Stimulated activated CD4-positive, alpha-beta T cell treated with anti-CD3 and anti-CD28 coated beads, Interleukin-1b, Interleukin-23, amount 100 ng/mL, for 24 hours (primary cell): ENCODE measurements at places on chromosomes 3 and 15.

DNA sequence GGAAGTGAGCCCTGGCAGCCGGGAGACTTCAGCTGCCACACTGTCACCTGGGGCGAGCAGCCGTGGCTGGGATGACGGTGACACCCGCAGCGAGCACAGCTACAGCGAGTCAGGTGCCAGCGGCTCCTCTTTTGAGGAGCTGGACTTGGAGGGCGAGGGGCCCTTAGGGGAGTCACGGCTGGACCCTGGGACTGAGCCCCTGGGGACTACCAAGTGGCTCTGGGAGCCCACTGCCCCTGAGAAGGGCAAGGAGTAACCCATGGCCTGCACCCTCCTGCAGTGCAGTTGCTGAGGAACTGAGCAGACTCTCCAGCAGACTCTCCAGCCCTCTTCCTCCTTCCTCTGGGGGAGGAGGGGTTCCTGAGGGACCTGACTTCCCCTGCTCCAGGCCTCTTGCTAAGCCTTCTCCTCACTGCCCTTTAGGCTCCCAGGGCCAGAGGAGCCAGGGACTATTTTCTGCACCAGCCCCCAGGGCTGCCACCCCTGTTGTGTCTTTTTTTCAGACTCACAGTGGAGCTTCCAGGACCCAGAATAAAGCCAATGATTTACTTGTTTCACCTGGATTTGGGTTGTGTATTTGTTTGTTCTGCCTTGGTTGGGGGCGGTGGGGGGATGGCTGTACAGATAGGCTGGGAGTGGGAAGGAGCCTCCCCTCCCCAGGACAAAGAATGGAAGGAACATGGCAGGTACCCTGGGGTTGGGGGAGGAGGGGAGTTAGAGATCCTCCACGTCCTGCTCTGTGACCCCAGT, 2.9 kb upstream of the GRM2 start:
- DNase-seq, result no peak

GRCh38 chr3:75180945-75181298, 483.2 kb upstream of the FRG2C start:
- no peak for DNase-seq

DNA sequence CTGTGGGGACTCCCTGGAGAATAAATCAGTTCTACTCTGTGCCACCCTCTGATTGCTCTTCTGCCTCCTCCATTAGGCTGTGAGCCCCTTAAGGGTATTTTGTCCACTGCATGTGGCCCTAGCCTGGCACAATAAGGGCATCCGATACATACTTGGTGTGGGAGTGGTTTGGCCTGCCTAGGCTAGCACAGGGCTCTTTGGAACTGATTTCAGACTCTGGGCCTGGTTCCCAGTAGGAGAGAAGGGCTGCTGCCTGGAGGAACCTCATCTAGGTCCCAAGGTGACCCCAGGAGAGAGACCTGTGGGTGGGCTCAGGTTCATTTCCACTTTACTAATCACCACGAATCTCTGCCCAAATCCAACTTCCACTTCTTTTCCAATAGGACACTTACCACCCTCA, 5.3 kb upstream of the CTDSPL start:
- DNase-seq, result no peak

- no peak for DNase-seq
Observed at GRCh38 chr15:67201136-67201535, 53.3 kb downstream of the AAGAB start.

DNA sequence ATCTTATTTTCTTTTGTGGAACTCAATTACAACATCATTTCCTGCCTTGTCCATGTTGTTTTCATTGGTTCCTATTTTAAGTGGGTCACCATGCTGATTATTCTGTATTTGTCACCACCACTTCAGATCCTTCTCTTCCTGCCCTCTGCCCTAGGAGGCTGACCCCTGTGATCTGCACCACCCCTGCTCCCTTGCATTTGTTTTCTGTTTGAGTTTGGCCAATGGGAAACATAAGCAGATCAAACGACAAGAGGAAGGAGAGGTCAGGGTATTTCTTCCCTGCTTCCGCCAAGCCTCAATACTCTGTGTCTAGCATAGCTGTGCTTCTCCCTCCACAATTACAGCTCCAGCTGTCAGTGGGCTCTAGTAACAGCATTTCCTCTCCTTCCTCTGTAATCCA, 71.6 kb downstream of the IMPG2 start:
- no peak for DNase-seq

DNA sequence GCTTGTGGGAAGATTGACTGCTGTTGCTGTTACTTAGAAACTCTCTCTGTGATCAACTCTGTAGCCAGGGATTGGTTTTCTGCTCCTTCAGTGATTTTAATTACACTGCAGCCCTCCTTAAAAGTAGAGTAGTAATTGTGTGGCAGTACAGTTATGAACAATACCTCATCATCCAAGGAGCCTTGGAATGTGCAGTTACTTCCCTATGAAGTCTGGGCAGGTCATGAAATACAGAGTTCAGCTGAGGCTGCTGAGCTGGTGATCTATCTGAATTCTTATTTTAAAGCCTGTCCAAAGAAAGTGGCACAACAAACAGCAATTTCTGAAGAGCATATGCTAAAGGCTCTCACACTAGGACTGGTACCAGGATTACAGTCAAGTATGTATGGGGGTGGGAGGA, 37.4 kb upstream of the MRPL3 start:
- DNase-seq, result no peak

DNA sequence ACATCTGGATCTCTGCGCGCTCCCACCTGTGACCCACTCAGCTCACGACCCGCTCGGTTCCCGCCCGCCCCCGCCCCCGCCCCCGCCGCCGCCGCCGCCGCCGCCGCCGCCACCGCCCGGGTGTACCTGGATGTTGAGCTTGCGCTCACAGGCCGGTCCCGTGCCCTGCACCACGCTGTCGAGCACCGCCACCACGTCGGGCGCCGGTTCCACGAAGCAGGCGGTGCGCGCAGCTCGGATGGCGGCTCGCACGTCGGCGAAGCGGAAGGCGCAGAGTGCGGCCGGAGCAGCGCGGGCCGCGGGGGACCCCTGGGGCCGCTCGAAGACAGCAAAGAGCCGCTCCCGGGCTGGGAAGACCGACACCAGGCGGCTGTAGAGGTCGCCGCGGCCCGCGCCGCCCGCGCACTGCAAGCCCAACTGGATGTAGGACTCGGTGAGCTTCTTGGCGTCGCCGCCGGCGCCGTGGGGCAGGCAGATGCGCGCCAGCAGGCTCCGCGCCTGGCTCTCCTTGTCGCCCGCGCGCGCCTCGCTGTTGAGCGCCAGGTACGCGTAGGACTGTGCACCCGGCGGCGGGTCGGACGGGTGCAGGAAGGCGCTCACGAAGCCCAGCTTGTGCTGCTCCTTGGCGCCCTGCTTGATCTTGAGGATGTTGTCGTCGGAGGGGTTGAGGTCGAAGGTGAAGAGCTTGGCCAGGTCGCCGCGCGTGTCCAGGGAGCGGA, 1.1 kb downstream of the PLXND1 start:
- DNase-seq, result no peak

DNA sequence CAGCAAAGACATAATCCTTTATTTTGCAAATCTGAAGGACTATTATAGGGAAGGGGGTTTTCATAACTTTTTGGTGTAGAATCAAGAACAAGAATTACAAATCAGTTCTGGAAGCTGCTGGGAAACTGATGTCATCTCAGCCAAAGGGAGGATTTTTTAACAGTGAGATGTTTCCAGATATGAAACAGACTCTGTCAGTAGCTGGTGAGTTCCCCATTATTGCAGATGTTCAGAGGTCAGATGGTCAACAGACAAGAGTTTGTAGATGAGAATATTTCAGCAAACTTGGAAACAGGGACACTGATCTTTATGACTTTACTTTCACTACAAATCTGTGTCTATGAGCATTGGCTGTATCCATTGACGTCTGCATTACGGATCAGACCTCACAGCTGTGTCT, 71.9 kb upstream of the LPP start:
- no peak for DNase-seq

DNA sequence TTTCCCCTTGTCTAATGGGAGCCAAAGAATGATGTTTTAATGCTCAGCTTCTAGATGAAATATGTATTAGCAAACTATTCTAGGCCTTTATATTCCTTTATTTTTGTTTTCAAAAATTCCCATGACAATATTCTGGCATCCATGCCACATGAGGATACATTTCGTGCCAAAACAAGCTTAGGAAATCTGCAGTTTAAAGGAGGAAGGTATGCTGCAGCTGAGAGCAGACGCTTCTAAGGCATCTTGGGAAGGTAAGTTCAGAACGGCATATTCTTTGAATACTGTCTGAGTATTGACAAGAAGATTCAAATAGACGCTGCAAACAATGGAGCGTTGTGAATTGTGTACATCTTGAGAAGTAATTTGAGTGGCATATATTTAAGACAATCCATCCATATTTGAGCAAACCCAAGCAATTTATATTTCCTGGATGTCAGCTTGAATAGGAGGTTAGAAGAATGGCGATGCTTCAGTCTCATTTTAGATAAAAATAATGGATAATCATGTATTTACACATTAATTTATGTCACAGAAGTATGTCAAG, 158.6 kb downstream of the RAP2B start:
- no peak for DNase-seq

GRCh38 chr3:183356920-183357319, 71.5 kb downstream of the MCF2L2 start:
- DNase-seq, result no peak

GRCh38 chr3:170641510-170642236, 55.8 kb upstream of the SLC7A14 start:
- DNase-seq, result no peak

DNA sequence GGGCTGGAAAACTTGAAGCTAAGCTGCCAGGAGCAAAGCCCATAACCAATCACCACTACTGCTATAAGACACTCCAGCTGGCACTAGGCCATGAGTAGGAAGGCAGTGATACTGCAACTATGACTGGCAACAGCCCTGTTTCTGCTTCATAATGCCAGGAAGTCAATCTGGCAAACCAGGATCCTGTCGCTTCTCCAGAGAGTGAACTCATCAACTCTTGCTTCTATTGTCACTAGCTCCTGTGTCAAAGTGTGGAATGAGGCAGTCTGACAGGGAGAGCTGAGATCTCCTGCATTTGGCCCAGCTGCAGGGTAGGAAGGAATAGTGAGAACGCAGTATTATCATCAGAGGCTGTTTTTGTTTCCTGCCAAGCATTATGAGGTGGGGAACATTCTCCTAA, 105.3 kb downstream of the CTNNB1 start:
- DNase-seq, result no peak

DNA sequence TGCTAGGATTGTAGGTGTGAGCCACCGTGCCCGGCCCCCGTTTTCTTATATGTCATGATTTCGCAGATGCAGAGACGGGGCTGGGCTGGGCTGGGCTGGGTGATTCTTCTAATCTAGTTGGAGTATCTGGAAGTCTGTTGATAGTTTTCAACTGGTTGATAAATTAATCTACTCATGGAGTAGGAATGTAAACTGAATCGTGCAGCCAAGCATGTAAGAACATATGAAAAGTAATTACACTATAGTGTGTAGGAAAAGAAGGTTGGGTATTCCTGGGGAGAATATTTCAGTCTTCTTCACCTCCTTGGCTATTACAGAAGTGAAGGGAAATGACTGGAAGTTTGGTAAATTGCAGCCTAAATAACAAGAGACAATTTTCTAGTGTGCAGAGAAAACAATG, 82.6 kb upstream of the MAGI1 start:
- DNase-seq, result no peak

GRCh38 chr15:95549168-95549738, 781.2 kb upstream of the NR2F2 start:
- DNase-seq, result no peak

DNA sequence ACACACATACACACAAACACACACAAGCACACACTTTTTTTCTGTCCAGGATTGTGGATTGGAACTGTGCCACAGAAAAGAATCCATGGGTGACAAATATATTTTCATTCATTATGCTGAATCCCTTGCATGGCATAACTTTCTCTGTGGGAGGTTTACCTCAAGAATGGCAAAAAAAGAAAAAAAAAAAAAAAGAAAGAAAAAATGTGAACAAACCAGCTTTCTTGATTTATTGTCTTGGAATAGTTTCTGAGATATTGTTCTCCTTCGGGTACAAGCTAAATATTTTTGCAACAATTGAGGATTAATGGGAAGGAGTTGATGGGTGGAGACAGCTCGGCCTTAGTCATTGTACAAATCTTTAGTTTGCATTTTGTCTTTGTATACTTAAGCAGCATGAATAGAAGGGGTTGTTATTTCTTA, 153.1 kb downstream of the GMNC start:
- no peak for DNase-seq

GRCh38 chr15:80856400-80856799, 77.2 kb downstream of the CEMIP start:
- no peak for DNase-seq

GRCh38 chr3:187590861-187591576, 79.2 kb downstream of the SST start:
- DNase-seq, result no peak
